ENCODE measurements at places on chromosomes 13 and 19. TPM values are rescaled to one million over a fixed set of nuclear protein-coding genes. Genes with fewer than 3 reads are reported as not detected.

GRCh38 chr19:44689290-44690130 is 9.4 kb upstream of the CEACAM16 start:
- peak; percentile 72 for DNase-seq

The PEX11G gene
- total RNA-seq, result 0.72 TPM

GRCh38 chr19:10283301-10284064 is 3.3 kb upstream of the ICAM4 start:
- DNase-seq, result no peak

GRCh38 chr13:45953082-45953481 is 99.5 kb downstream of the ZC3H13 start:
- DNase-seq, result no peak

- no peak for DNase-seq
Observed at GRCh38 chr13:66950666-66951065, 279.5 kb downstream of the PCDH9 start.

- DNase-seq, result no peak
Observed at GRCh38 chr19:5672708-5673459, 7.4 kb downstream of the MICOS13 start.

The TNFSF11 gene
- not detected for total RNA-seq

GRCh38 chr13:37475966-37476365 is 122.6 kb downstream of the POSTN start:
- DNase-seq, result peak; percentile 87

DNA sequence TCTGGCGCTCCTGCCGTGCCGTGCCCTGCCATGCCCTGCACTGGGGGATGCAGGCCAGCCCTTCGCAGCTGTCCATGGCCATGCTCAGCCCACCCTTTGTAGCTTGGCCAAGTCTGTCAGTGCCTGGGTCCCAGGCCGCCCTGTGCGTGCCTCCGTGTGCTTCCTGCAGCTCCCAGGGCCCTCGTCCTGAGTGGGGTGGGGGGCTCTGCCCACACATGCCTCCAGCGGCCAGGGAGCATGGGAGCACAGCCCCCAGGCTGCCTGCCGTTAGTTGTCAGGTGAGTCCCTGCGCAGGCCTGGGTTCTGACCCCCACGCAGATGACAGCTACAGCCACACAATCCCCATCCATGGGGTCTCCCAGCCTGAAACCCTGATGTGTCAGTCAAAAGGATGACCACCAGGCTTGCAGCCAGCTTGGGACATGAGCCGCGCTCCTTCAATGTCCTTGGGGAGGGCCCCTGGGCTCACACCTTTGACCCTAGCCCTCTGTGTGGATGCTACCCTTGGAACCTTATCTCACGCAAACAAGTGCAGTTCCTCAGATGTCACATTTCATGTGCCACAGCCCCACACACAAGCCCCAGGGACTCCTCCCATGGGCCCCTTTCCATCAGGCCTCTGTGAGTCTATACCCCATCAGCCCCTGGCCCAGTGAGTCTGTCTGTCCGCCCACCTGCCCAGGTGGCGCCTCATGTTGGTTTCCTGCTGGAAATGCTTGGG is 24.5 kb downstream of the TMED1 start:
- no peak for DNase-seq

DNA sequence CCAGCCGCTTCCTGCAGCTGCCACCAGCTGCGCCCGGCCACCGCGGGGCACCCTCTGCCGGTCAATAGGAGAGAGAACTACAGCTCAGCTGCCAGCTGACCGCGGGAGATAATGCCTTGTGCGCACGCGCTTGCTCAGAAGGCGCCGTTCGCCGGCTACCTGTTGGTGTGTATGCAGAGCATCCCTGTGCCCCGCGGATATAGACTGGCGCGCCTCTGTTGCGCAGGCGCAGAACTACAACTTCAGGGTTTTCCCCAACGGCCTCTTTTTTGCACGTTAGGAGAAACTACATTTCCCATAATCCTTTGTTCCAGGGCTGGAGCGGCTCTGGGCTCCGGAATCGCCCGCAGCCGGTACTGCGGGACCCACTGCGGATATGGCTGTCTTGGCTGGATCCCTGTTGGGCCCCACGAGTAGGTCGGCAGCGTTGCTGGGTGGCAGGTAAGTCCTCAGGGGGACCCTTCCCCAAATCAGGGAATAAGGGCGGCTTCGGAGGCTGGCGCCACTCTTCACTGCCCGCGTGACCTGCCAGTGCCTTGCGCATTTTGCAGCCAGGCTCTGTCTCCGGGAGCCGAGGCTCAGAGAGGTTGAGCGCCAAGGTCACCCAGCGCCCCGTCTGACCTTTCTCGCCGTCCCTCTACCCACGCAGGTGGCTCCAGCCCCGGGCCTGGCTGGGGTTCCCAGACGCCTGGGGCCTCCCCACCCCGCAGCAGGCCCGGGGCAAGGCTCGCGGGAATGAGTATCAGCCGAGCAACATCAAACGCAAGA is at the start of gene MRPL34:
MRPL34 (plus strand) TSS at position 356 of the 768 bp plus-strand sequence; CDS start at position 377, 21 bp downstream.
- DNase-seq, result peak; percentile 99

- no peak for DNase-seq
Observed at GRCh38 chr19:41646589-41647204, 19.8 kb upstream of the CEACAM4 start.

- DNase-seq, result no peak
Observed at GRCh38 chr13:51321836-51322235, 17.7 kb upstream of the SERPINE3 start.

GRCh38 chr13:30116379-30116778 is 191.0 kb downstream of the KATNAL1 start:
- no peak for DNase-seq

The DAND5 gene
- total RNA-seq, result not detected

The FCER2 gene
- not detected for total RNA-seq

GRCh38 chr19:48858984-48859710 is 9.3 kb downstream of the PLEKHA4 start:
- no peak for DNase-seq

The C13orf42 gene
- not detected for total RNA-seq

DNA sequence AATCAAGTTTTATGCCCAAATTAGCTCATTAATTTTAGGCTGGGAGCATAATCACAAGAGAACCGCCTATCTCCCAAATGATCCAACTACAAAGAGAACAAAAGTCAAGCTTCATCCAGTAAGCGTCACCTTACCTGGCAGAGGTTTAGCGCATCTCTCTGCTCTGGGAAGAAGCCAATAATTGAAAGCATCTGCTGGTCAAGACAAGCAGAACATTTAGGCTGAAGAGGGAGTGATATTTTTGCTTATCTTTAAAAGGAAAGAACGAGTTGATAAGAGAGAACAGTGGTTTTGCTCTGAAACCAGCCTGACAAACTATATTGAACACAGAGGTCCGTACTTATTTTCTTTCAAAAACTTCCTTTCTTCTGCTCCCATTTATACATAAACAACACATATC is 242.1 kb downstream of the ENOX1 start:
- no peak for DNase-seq

GRCh38 chr19:53519446-53519845 is 18.5 kb upstream of the ZNF331 start:
- no peak for DNase-seq

- DNase-seq, result peak; percentile 20
Observed at GRCh38 chr19:14381689-14382474, 638 bp downstream of the ADGRE5 start.

DNA sequence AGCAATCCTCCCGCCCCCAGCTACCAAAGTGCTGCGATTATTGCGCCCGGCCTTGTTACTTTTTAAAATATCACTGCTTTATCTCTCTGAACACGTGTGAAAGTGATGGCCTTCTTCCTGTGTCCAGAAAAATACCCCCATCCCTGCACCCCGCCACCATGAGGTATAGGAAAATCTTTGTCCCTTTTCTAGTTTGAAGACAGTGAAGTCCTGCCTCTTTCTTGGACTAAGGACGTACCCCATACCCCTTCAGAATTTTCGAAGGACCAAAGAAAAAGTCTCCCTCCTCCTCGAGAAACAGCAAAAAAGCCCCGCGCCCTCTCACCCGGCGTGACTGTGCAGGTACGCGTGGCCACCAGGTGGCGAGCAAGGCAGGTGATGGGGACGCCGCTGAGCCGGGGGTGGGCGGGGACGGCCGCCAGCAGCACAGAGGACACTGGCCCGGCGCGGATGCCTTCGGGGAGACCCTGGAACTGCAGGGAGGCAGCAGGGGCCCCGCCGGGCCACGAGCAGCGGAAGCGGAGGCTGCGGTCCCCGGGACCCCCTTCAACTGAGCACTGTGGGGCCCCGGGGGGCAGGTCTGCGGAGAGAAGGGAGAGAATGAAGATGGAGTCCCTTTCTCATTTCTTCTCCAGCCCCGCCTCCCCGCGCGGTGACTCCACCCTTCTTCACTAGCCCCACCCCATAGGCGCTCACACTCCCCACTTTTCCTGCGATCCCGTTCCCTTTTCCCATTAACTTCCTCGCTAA is 3.2 kb downstream of the VSIG10L start:
- peak; percentile 61 for DNase-seq

The APOC4 gene
- not detected for total RNA-seq

DNA sequence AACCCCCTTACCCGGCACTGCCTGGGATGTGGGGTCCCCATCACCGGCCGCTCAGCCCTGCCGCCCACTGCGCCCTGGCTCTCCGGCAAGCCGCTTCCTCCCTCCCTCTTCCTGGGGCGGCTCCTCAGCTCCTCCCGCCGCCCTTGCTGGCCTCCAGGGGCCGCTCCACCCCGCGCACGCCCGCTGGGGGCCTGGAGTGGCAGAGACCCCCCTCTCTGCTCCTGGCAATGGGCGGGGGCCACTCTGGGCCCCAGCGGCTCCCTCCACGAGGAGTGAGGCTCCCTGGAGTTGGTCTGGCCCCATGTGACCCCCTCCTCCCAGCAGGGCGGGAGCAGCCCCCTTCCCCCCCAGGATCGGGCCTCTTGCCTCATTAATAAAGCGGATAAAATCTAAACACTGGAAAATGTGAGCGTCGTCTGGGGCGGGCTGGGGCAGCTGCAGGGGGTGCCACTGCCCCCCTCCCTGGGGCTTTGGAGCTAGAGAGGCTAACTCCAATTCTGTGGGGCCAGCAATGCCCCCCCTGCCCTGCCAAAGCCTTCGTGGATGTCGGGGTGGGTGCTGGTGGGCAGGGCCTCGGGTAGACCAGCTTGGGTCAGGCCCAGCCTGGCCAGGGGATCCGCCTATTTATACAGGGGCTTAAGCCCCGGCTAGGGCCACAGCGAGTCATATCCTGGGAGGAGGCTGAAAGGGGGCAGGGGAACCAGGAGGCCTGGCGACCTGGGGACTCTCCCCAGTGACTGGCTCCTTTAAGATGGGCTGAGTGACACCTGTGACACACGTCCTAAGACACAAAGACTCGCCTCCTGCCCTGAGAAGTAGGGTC is at the start of gene PTGER1:
PTGER1 (minus strand) TSS at position 104 of the 823 bp plus-strand sequence. CDS start 1,034 bp downstream, outside the sequence.
- peak; percentile 35 for DNase-seq

DNA sequence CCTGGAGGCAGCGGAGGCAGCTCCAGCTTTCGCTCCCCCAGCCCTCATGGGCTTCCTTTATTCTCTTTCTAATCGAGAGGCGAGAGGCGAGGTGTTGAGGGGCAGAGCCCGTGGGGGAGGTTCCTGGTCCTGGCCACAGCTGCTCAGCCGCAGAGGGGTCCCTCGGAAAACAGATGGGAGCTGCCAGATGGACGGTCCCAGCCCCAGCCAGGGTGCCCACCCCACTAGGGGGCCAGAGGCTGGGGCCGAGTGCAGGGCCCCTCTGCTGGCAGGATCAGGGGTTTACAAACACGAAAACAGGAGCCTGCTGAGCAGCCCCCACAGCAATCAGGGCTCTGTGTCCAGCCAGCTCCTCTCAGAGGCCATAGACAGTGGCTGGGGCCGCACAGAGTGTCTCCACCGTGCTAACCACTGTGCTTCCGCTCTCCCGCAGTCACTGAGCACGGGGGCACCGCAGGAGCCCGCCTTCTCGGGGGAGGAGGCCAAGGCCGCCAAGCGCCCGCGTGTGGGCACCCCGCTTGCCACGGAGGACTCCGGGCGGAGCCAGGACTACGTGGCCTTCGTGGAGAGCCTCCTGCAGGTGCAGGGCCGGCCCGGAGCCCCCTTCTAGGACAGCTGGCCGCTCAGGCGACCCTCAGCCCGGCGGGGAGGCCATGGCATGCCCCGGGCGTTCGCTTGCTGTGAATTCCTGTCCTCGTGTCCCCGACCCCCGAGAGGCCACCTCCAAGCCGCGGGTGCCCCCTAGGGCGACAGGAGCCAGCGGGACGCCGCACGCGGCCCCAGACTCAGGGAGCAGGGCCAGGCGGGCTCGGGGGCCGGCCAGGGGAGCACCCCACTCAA is 182.2 kb downstream of the KDM4B start:
- no peak for DNase-seq

DNA sequence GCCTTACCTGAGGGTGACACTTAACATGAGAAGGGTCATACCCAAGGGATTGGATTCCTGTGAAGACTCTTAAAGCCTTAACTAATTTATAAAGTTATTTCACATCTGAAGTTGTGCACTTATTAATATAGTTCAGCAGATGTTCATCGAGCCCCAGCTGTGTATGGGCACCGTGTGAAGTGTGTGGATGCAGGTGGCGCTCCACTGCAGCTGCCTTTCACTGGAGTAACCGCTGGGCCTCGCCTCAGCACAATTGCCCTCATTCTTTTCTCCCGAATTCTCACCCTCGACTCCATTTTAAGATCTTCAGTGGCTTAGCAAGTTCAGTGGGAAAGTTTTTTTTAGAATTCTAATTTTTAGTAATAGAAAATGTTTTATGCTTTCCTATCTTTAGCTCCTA is 66.2 kb downstream of the DPY19L3 start:
- DNase-seq, result no peak

GRCh38 chr13:20191311-20192157 is 1.2 kb downstream of the GJB2 start:
- DNase-seq, result no peak

DNA sequence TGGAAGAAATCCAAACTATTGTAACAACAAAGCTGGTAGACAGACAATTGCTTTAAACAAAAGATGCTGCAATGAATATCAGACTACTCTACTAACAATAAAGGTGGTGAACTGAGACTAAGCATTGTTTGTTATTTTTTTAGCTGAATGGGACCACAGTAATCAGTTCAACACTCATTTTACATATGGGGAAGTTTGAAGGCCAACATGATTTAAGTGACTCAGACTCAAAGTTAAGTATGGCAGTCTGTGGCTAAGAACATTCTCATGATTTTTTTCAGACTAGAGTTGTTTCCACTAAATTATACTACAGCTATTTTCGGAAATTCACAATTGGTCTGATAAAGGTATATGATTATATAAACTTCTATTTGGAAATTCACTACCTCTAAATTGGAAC is 10.4 kb downstream of the EXOSC8 start:
- DNase-seq, result peak; percentile 59

The HCST gene
- not detected for total RNA-seq

The PRDX2 gene
- total RNA-seq, result 371 TPM

The SHISA2 gene
- not detected for total RNA-seq

The ZIM2 gene
- total RNA-seq, result not detected

Data from IMR-90 (cell line).